ENCODE measurements at places on chromosomes 7 and 10. TPM values are rescaled to one million over a fixed set of nuclear protein-coding genes. Genes with fewer than 3 reads are reported as not detected.

GRCh38 chr10:12416344-12417050 is 67.2 kb downstream of the CAMK1D start:
- no peak for DNase-seq

The TMEM213 gene
- not detected for total RNA-seq

The PRLHR gene
- total RNA-seq = not detected

The STX1A gene
- total RNA-seq = 36.4 TPM

The C10orf62 gene
- not detected for total RNA-seq

The LLCFC1 gene
- total RNA-seq = not detected

- no peak for DNase-seq
Observed at GRCh38 chr7:33870120-33870519, 35.2 kb upstream of the BMPER start.

- DNase-seq = peak; percentile 100
Observed at GRCh38 chr10:29658984-29659965, 24.5 kb upstream of the SVIL start.

DNA sequence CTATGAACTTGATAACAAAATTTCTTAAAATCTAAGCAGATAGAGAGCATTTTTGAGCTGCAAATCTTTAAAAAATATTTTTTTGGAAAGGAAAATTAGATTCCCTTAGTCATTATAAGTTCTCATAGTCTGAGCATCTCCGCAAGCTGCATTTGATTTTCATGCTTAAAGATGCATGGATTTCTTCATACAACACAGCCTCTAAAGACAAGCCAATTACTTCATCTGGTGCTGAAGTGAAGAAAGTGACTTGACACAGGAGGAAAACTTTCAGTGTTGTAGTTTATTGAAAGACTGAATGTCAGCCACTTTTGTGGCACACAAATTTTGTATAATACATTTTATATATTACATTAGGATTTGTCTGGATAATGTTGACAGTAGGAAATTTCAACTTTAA is 22.5 kb downstream of the SEMA3D start:
- no peak for DNase-seq

- no peak for DNase-seq
Observed at GRCh38 chr10:77261146-77261545, 376.5 kb downstream of the KCNMA1 start.

- DNase-seq = no peak
Observed at GRCh38 chr7:55561690-55562089, 10.6 kb downstream of the VOPP1 start.

DNA sequence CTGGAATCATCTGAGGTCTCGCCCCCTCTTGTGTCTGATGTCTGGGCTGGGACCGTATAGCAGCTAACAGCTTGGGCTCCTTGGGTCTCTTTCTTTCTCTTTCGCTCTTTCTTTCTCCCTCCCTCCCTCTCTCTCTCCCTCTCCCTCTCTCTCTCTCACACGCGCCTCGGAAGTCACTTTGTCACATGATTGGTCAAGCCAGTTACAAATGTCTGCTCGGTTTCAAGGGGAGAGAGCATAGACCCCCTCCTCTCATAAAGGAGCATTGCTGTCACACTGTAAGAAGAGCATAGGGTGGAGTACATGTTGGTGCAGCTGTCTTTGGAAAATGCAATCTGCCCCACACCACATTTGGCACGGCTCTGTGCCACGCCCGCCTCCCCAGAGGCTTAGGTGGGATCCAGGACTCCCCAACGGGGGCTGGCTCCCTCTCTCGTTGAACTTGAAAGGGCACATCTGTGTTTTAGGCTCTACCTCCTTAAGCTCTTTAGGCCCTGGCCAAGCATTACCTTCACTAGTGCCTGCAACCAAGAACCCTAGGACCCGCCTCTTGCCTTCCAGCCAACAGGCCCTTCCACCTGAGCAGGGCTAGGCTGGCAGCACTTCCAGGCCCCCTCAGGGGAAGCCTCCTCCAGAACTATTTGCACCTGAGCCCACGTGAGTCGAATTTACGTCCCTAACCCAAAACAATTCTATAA is 61.9 kb upstream of the CACUL1 start:
- no peak for DNase-seq

The ARMC3 gene
- total RNA-seq = not detected

DNA sequence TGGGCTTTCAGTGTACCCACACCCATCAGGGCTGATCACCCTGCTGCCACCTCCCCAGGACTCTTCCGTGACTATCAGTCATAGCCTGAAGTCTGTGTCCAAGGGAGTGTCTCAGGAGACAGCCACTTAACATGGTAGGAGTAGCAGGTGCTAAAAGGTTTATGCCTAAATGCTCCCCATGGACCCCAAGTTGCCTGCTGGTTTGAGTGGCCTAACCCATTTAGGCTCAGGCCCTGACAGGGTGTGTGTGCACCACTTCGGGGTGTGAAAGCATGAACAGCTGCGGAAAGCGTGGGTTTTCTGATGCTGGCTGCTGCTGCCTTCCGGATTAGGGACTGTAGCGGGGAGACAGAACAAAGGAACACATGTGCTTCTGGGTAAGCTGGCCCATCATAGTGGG is 93.2 kb upstream of the SAMD8 start:
- DNase-seq = no peak

DNA sequence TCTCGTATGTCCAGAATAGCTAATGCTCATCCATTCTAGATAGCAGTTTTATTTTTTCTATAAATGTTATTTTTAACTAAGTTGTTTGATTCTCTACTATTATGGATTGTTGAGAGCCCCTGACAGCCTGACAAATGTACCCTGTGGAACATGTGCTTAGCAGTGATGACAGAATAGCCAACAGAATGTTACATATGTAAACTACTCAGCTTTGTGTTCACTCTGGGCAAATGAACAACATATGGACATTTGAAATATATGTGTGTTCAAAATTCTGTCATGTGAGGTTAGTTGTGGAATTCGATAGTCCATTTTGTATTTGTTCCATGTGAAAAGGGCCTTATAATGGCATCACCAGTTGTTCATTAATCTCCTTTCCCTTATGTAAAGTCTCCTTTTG is 199.7 kb downstream of the EXOC4 start:
- no peak for DNase-seq

The FAM171A1 gene
- total RNA-seq = 3.6 TPM

- DNase-seq = no peak
Observed at GRCh38 chr7:110759069-110759468, 331.9 kb upstream of the LRRN3 start.

DNA sequence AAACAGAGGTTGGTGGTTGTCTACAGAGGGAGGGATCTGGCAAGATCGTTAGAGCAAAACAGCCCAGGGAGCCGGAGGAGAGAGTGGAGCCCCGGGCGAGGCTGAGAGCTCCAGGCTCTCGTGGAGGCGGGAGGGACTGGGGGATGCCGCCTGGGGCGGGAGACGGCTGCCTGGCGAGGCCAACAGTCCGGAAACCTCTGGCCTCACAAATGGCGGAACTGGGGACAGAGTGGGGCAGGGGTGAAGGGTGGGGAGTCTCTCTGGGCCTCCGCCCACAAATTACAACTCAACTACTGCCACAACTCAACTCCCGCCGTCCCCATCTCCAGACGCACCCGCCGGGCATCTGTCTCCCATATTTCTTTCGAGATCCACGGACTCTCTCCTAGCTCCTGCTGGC is 47.7 kb downstream of the CLEC2L start:
- no peak for DNase-seq

The GRID1 gene
- not detected for total RNA-seq

All from RPMI7951 (cell line).